ENCODE measurements at places on chromosomes 4 and X. TPM values are rescaled to one million over a fixed set of nuclear protein-coding genes. Genes with fewer than 3 reads are reported as not detected.

DNA sequence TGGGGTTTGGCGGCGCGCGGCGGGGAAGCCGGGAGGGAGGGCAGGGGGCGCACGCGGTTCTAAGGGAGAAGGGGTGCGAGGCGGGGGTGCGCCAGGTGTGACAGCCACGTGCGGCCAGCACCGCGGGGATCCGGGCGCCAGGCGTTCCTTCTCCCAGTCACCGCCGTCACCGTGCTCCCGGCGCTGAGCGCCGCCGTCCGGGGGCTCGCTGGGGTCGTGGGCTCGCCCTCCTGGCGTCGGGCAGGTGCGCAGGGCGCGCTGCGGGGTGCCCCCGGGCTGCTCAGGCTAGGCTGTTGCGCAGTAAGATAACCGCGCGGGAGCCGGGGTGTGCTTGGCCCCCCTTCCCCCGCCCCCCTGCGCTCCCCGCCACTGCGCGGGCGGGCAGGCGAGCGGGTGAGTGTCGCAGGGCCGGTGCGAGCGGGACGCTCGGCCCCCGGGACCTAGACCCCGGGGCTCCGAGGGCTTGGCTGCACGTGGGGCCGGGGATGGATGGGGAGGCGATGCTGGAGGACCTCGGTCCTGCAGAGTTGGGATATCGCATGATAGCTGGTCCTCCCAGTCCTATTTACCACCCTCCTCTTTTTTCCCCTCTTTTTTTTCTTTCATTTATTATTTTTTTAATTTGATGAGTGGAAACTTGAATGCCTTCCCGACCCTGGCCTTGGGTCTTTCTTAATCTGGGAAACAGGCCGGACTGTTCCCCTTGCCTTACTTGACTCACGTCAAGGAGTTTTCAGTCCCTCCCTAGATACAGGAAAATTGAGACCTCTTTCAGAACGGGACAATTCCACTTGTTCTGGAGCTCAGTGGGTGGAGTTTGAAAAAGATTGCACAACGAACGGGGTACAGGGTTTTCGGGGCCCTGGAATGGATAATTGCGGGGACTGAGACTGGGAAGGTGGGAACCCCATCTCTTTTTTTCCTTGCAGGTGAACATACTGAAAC, 797 bp downstream of the TXLNG start:
- DNase-seq, result no peak

DNA sequence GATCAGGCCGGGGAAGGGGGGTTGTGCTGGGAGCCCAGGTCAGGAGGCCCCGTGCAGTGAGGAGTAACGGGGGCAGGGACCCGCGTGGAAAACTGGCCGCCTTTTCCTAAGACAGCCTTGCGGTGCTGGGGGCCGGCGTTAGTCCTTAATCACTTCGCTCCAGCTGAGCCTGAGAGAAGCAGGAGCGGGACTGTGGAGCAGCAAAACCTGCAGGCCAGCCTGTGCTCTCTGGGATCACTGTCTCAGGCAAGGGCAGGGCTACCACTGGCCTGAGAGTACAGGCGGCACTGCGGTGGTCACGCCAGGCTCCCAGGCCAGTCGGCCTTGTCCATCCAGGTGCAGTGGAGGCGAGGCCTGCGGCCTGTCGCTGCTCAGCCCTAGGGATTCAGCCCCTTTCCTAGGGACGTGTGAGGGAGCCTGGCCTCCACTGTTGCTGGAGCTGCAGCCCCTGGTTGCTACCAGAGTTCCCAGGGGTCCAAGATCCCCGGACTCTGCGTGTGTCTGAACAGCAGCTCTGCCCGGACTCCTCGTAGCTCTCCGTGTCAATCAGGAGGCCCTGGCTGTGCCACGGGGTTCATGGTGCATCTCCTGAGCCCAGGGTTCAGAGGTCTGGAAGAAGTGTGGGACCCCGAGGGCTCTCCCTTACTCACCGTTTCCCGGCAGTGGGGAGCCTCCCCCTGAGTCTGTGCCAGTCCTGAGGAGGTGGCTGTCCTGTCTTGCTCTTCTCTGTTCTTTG, 2141.7 kb upstream of the TENM3 start:
- DNase-seq, result no peak

DNA sequence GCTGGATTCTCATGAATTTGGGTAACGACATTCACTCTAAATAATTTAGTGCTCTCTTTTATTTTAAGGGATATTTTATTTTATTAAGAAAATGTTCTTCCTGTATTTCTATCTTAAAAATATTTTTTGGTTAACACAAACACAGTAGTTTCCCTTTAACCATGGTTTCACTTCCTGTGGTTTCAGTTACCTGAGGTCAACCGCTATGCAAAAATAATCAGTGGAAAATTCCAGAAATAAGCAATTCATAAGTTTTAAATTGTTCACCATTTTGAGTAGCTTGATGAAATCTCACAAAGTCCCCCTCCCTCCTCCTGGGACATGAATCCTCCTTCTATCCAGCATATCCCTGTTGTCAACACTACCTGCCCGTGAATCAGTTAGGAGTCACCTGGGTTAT, 71.4 kb downstream of the GBA3 start:
- no peak for DNase-seq

DNA sequence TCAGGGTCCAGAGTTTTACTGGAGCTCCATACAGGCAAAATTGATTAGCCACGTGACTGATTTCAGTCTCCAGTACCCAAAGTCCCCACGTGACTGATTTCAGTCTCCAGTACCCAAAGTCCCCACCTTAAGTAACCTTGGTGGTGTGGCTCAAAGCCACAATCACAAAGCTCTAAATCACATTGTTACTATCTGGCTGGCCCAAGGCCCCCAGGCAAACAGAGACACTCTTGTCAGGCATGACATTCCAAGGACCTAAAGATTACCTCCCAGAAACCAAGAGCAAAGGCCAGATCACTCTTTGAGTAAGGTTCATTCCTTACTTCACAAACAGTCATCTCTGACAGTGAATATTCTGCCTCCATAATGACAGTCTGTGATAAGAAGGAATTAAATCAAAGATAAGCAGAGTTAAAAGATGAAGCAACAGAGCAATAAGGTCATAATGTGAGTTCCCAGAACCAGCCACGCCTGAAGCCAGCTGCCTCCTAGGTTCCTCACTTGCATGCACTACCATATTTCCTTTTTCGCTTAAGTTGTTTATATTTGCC, 78.5 kb downstream of the ANXA3 start:
- no peak for DNase-seq

DNA sequence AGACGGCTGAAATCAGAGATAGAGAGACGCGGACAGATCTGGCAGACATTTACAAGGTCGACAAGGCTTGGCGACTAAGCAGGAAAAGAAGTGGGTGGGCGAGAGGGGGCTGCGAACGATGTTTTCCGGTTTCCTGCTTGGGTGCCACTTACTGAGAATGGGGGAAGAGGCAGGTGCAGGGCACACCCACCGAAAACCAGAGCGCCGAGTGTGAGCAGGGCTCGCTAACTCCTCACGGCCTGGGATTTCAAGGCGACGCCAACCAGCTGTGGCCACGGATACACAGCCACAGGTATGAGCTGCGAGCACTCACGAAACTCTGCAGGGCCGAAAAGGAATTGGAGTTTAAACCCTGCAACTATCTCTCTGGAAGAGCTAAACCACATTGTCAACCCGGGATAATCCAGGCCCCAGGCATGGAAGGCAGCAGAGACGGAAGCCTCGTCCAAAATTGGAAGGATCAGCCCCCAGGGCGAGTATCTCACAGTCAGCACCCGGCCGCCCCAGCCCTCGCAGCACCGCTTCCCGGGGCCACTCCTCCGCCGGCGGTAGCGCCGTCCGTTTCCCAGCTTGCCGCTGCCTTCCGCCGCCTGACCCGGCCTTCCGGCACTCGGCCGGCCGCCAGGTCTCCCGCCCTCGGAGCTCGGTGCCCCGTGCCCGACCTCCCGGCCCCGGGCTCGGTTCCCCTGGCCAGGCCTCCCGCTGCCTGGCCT, 778 bp downstream of the CASP3 start:
- peak; percentile 61 for DNase-seq

AMOT gene
- 39.0 TPM for polyA plus RNA-seq

DNA sequence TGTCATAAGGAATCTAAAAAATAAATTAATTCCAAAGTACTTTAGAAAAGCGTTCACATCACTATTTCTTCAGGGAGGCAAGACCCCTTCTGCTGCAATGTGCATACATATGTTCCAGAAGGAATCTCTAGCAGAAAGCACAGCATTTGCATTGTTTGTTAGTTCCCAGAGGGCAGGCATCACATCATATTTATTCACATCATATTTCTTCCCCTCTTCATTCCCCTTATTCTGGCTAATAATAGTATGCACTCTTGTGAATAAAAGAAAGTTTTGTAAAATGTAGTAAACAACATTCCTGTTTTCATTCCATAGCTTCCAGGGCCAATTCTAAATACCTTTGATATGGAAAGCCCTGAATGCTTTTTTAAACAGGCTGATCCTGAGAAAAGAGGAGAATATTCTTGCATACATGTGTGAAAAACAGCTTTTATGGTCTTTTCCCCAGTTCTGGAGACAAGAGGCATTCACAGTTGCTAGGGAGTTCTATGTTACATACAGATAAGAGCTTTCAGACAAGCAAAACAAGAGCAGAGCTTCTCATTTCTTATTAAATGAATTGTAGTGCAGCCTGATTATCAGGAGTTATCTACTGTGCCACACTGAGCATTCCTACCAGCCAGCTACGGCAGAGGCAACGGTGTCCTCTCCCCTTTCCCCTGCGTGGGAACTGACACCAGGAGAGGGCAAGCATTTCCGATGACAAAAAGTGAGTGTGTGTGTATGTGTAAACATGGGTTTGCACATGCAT, 15.2 kb downstream of the GATB start:
- no peak for DNase-seq

RAB39B gene
- 0.40 TPM for polyA plus RNA-seq

S100G gene
- not detected for polyA plus RNA-seq

ADH1A gene
- polyA plus RNA-seq, result 0.88 TPM

DNA sequence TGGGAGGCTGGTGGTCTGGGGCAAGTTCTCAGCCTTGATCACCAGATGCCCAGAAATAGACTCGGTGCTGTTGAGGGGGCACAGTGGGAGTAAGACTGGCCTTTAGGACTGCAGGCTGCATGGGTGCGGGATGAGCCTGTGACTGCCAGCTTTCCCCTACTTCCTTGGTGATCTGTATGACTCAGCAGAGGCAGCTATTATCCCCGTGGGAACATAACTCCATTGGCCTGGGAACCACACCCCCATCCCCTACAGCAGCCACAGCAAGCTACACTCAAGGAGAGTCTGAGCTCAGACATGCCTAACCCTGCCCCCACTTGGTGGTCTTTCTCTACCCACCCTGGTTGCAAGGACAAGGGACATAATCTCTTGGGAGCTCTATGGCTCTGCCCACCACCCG, 20.6 kb downstream of the CLIC2 start:
- no peak for DNase-seq

DNA sequence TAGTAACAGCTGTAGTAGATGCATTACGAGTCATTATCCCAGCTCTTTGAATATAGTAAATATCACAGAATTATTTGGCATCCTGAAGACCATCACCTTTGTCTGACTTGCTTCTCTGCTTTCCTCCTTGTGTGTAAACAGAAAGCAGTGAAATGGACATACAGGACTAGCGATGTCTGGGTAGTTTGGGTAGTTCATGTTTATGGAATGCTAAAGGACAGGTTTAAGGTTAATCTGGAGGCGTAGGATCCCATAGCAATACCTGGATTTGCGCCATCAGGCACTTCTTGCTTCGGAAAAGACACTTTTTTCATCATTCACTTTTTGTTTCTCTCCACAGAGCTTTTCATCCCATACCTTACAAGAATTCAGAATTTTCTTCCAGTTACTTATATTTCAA, 232.2 kb downstream of the GPAT3 start:
- DNase-seq, result no peak

GRCh38 chrX:153494541-153495361, at the start of gene BGN:
Gene BGN, plus strand, starts transcription at chrX:153494980. Its CDS starts 9,652 bp downstream, at chrX:153504632.
- DNase-seq, result no peak

GRCh38 chrX:6729626-6730025, 194.7 kb upstream of the VCX3A start:
- no peak for DNase-seq

- DNase-seq, result no peak
Measured at GRCh38 chr4:33714971-33715370, 2529.3 kb downstream of the ARAP2 start.

GRCh38 chr4:6074758-6075157, 56.5 kb upstream of the C4orf50 start:
- DNase-seq, result no peak

GRCh38 chrX:150849486-150849885, 49.0 kb downstream of the CD99L2 start:
- no peak for DNase-seq

- no peak for DNase-seq
Measured at GRCh38 chr4:170729897-170730296, 640.1 kb upstream of the AADAT start.

PAGE1 gene
- not detected for polyA plus RNA-seq

MAP3K15 gene
- 0.54 TPM for polyA plus RNA-seq

SOD3 gene
- 30.0 TPM for polyA plus RNA-seq

- DNase-seq, result no peak
Measured at GRCh38 chrX:69493193-69493592, 10.9 kb upstream of the NALF2 start.

MTMR8 gene
- 1.2 TPM for polyA plus RNA-seq

GRCh38 chr4:38306482-38307071, 346.4 kb downstream of the PTTG2 start:
- no peak for DNase-seq

TRIM75 gene
- polyA plus RNA-seq, result 0.10 TPM

DNA sequence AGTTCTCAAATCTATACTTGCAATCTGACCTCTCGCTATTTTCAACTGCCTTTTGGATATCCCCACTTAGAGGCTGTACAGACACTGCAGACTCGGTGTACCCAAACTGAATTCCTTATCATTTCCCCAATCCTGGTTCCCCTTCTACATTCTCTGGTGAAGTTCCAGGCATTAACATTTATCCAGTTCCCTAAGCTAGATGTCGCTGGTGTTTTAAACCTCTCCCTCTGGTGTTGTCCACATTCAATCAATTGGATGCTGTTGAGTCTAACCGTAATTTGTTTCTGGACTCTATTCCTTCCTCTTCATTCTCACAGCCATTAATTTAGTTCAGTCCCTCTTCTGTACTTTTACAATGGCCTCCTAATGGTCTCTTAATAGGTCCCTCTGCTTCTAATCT, 7.2 kb upstream of the STK26 start:
- DNase-seq, result no peak

DNA sequence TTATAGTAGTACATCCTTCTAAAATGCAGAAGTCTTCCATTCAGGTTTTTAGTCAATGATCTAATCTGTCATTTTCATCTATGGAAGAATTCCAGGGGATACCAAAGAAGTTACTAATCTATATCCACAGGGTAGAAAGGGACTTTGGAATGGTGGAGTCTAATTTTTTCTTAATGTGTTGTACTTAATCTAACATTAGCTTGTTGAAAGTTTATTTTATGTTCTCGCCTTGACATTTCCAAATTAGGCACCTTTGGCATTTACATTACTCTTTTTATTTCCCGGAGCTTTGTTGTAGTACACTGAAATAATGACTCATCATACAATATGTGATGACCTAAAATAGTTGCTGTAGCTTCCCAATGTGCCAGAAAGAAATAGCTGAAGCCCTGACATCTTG, 91.5 kb downstream of the HTR2C start:
- peak; percentile 0 for DNase-seq

DNA sequence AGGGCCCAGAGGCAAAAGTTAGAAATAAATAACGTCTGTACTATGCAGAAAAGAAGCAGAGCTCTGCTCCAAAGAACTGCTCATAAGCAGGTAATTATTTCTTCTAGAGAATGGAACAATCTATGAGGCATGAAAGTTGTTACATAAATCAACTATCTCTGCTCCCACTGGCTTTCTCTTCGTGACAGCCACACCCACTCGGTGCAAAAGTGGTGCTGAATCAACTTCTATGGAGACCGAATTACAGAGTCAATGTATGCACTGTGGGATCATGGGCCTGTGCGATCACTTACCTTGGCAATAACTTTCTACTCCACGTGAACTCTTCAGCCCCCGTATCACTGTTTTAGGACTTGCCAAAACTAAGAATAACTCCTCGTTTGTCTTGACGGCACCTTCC, 99.4 kb upstream of the ATXN3L start:
- DNase-seq, result no peak
